ENCODE measurements at places on chromosomes 2 and 18.

GRCh38 chr2:235537587-235537986, 43.7 kb downstream of the AGAP1 start:
- DNase-seq: no peak

- no peak for DNase-seq
Observed at GRCh38 chr2:47534179-47534919, 131.4 kb downstream of the MSH2 start.

DNA sequence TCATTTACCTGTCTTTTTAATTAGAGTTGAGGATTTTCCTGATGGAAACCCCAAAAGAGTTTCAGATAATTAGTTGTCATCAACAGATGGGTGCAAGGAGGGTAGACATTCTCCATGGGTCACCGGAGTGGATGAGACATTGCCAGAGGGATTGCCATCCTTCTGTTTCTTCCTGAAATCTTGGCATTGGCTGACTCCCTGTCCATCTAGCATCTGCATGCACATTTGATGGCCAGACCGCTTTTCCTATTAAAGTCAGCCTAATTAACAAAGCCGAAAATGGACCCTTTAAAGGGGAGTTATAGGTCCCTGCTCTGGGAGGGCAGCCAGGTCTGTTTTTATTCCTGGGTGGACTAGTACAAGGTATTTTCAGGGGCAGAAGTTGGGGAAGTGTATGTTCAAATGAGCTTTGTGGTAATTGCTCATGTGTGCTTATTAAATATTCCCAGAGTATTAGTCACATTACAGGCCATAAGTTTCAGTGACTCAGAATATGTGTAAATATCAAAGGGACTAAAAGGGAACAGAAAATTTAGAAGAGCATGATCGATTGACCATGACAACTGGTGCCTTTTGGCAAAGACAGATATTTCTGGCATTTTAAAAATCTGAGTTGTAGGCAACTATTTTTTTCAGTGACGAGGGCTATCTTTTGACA, 209.8 kb downstream of the PHLPP1 start:
- no peak for DNase-seq

DNA sequence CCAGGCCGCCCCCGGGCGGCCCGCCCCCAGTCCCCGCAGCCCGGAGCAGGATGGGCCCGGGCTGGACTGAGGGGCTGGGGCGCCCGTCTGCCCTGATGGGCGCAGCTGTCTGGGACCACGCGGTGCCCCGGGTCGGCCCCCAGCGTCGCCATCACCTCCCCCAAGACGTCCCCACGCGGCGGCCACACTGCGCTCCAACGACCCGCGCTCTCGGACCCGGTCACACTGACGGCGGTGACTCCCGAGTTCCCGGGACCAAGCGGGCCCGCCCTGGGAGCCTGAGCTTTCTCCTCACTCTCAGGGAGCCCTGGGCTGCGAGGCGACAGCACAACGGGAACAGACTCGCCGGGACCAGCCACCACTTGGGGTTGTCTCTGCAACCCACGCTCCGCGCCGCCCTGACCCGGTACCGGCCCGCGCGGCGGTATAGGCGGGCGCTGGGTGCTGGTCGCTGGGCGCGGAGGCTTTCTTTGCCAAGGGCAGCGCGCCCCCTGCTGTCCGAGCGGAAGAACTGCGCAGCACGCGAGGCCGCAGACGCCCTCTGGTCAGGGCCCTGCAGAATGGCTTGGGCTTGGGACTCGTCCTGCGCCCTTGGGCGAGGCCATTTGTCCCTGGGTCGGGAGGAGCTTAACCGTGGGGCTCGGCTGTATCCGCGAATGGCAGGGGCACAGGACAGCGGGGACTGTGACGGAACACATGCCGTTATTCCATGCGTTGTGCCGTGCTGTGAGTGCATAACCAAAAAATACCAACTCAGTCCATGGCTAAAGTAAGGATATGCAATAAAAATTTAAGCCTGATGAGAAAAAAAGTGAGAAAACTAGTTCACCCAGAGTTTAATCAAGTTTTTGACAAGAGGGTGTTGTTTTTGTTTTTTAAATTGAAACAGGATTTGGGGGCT, 54.8 kb upstream of the ANKRD62 start:
- peak; percentile 78 for DNase-seq

GRCh38 chr2:3298191-3298590, 79.4 kb downstream of the EIPR1 start:
- DNase-seq: peak; percentile 4

- DNase-seq: no peak
Observed at GRCh38 chr18:46484971-46485370, 172.0 kb downstream of the LOXHD1 start.

- DNase-seq: no peak
Observed at GRCh38 chr18:48459016-48459415, 49.8 kb upstream of the ZBTB7C start.

Measured in hematopoietic multipotent progenitor cell treated with erythropoietin and hydrocortisone succinate and interleukin-3 and kit ligand, for 6 days (in vitro differentiated cells).